ENCODE measurements at places on chromosomes 6 and 20.

DNA sequence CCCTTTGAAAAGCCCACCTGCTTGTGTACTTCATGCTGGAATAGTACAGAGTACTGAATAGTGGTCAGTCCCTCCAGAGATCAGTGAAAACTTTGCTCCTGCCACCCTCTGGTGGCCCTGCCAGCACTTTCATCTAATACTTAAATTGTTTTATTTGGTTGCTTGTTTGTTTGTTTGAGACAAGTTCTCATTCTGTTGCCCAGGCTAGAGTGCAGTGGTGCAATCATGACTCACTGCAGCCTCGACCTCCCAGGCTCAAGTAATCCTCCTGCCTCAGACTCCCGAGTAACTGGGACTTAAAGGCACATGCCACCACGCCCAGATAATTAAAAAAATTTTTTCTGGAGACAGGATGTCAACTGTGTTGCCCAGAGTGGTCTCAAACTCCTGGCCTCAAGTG lies 9.1 kb downstream of the FAM83D start:
- no peak for DNase-seq

GRCh38 chr20:56630086-56630493 lies 984 bp downstream of the TFAP2C start:
- peak; percentile 25 for DNase-seq

DNA sequence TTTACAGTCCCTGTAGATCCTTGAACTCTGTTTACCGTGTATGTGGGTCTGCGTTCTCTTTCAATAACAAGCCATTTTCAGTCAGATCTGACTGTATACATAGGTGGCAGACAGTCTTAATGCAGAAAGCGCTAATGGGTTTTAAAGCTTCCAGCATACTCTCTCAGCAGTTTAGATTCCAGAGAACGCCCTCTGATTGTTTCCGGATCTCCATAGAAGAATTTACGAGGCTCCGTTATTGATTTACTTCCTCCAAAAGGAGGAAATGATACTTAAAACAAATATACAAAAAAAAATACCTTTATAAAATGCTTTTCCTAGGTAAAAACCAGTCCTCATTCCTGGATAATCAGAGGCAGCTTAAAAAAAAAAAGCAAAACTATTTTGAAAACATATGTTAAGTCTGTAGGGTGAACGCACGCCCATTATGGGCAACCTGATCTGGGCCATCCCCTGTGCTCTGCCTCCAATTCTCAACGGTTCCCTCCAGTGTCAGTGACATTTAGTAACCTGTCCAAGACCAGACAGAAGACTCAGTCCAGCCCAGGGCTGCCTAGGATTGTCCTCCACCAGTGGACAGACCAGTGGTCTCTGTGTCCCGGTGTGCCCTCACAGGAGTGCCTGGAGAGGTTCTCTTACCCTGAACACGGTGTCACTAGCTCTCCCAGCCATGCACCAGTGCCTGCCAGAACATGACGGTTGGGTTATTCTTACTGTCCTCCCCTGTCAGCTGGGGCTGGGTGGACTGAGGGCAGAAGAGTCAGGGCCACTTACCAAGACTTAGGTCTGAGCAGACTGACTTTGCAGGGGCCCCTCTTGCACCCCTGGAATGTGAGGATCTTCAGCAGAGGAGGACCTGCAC lies 217.3 kb downstream of the ARID1B start:
- no peak for DNase-seq

- DNase-seq = no peak
Observed at GRCh38 chr6:33827546-33828451, 24.0 kb upstream of the MLN start.

DNA sequence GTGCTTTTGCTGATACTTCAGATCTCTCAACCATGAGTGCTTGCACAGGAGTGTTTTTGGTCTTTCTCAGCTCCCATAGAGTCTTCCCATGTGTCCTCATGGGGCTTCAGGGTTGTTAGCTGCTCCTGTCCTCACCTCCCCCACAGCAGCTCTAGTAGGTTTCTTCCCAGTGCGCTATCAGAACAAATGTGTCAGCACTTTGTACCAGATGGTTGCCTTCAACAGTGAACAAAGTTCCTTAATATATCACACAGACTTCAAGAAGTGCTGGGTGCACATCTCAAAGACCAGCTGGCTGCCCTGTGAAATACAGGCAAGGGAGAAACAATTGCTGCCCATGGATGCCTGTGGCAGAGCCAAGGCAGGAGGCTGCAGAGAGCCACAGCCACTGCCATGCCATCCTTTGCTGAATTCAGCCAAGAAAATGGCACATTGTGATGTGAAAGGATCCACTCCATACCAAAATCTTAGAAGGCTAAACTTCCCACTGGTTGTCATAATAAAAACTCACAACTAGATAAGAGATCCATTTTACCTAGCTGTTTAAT lies 471.3 kb downstream of the C6orf118 start:
- DNase-seq = no peak

GRCh38 chr20:7850775-7851490 lies 89.3 kb downstream of the HAO1 start:
- DNase-seq = no peak

DNA sequence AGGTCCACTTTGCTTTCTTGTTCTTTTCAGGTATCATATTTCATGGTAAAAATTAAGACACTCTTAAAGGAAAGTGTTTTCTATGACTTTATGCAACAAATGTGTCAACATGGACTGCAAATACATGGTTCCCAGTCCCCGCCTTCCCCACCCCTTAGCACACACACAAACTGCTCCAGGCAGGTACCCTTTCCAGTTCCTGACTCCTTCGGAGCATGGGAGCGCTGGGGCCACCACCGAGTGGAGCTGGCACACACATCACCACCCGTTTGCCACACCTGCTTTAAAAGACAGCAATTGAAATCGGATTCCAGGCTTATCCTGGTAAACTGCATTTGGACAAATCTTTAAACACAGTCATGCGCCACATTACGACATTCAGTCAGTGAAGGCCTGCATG lies 22.2 kb downstream of the RNASET2 start:
- DNase-seq = no peak

GRCh38 chr20:20637998-20638725 lies 74.3 kb downstream of the RALGAPA2 start:
- no peak for DNase-seq

DNA sequence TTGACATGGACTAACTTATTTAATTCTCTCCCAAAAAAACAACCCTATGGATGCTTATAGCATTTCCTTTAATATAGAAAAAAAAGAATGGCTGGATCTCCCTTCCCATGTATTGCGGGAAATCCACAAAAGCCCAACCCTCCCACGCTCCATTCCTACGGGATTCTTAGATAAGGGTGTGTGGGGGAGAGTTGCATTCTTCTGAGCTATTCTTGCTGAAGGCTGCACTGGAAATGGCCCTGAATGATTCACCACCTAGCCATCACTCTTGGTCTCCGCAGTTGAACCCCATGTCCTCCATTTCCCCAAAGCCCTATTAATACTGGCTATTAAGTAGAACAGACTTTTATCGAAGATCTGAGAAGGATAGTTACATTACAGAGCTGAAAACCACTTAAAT lies 41.9 kb upstream of the ADGRF5 start:
- DNase-seq = no peak

- no peak for DNase-seq
Observed at GRCh38 chr20:47576516-47577033, 74.9 kb downstream of the NCOA3 start.

DNA sequence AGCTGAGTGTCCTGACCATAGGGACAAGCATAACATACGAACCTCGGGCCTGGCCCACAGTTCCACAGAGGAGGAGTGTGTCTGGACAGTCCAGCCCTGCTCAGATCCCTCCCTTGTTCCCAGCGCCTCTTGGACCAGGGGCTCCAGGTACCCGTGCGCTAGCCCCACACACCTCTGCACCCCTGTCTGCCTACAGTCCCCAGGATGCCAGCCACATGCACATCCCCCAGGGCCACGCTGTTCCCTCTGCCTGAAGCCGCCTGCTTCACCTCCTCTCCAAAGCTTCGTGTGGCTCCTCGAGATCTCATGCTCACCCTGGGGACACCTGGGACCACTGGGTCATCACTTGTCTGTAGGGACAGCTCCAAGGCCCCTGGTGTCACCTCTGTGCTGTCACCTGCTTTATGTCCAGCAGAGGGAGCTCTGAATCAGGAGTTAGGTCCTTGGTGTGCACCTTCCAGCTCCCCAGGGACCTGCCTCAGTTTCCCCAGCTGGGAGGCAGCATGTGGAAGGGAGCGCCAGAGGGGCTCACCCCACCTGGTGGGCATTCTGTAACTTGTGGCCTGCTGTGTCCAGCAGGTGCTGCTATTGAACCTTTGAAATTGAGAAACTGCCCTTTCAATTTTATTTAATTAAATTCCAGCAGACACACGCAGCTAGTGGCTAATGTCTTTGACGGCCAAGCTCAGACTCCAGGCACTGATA lies 7.3 kb upstream of the YTHDF1 start:
- peak; percentile 53 for DNase-seq

- DNase-seq = no peak
Observed at GRCh38 chr6:118285791-118286190, 262.3 kb upstream of the PLN start.

DNA sequence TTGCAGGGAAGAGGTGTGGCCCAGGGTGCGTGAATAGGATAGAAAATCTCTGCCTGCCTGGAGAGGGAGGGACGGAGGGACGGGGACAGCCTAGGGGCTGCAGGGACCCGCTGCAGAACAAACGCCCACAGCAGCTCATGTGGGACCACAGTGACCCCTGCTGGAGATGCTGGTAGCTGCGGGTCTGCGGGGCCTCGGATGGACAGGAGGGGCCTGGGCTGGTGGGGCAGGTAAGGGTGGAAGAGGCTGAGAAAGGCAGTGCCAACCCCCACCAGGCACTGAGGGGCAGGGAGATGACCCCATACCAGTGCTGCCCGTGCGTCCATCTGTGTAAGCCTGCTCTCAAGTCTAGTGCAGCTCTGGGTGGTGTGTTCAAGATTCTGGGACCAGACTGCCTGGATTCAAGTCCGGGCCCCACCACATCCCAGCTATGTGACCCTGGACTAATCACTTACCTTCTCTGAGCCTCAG lies 39.4 kb downstream of the KIAA1755 start:
- DNase-seq = peak; percentile 72

- no peak for DNase-seq
Observed at GRCh38 chr6:56220078-56220477, 27.3 kb downstream of the COL21A1 start.

DNA sequence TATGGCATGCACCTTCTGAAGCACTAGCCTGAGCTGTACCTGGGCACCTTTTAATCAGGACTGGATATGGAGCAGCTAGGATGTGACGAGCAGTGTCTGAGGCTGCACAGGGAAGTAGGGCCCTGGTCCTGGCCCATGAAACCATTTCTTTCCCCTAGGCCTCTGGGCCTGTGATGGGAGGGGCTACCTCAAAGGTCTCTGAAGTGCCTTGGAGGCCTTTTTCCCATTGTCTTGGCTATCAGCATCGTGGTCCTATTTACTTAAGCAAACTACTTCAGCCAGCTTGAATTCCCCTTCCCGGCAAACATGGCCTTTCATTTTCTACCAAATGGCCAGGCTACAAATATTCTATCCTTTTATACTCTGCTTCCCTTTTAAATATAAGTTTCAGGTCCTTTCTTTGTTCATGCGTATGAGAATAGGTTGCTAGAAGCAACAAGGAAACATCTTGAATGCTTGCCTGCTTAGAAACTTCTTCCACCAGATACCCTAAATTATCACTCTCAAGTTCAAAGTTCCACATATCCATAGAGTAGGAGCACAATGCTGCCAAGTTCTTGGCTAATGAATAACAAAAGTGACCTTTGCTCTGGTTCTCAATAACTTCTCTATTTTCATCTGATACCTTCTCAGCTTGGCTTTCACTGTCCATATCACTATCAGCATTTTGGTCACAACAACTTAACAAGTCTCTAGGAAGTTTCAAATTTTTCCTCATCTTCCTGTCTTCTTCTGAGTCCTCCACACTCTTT lies 673.1 kb downstream of the HTR1B start:
- no peak for DNase-seq

- no peak for DNase-seq
Observed at GRCh38 chr6:29597184-29597583, 12.3 kb downstream of the OR2H2 start.

DNA sequence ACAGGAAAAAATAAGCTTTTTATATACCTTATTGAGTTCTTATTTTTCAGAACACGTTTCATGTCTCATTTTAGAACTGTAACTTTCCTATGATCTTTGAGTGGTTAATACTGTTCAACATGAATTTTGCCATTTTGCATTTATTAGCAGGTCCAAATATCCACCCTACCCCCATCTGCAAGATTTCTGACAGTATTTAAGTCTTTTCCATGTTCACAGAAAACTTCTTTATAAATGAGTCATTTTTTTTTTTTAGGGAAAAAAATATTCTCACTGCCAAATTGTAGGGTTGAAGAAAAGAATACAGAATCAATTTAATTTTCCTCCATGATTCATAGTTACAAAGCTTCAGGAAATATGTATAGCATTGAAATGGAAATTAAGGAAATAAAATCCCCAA lies 101.8 kb downstream of the COL21A1 start:
- no peak for DNase-seq

DNA sequence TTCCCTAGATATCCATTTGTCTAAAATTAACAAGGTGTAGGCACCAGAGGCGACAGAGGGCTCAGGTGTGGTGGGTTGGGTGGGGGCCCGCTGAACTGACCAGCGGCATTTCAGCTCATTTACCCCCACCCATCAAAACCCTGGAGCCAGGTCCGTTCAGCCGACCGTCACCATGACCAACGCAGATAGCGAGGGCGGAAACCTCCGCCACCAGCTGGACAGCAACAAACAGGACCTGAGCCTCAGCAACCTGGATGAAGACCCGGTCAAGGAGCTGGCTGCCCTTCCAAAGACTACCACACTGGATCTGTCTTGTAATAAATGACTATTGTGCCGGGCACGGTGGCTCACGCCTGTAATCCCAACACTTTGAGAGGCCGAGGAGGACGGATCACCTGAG lies 120.8 kb upstream of the LGSN start:
- DNase-seq = no peak

DNA sequence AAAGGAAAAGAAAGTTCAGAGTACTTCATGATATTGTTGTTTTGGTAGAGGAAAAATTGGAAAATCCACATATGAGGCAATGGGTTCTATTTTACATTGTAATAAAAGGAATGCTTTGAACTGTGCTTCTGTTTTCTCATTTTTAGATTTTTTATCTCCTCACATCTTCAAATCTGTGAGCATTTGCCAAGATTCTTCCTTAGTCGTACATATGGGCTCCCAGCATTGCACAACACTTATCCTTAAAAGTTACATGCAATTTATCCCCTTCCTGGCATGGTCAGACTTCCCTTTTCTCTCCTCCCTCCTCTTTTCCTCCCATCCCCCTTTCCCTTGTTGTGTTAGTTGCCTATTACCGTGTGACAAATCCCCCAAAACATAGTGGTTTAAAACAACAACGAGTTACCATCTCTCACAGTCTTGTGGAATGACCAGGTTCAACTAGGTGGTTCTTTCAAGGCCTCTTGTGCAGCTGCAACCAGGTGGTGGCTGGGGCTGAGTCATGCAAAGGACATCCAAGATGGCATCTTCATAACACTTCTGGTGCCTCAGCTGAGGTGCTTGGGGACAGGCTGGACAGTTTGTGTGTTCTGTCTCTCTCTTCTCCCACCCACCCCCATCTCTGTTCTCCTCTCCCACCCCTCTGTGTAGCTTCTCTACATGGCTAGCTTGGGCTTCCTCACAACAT lies 68.7 kb downstream of the TXNDC5 start:
- no peak for DNase-seq

Data from activated T-cell treated with anti-CD3 and anti-CD28 coated beads, Interleukin-2, amount 50 U/mL, for 72 hours (primary cell).